ENCODE measurements at places on chromosomes 4 and X.

DNA sequence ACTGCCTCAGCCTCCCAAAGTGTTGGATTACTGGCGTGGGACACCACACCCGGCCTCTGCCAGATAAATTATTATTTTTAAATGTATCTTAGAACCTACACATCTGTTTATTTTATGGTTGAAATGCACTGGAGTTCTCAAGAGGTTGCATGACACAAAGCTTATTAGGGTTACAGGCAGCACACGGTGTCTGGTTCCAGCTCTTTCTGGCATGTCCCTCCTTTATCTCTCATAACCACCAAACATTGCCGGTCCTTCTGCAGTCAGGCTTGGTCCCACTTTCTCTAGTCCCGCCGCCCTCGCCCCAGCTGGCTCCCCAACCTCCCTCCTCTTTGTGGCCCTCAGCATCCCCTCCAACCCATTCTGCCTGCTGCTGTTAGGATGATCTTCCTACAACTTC lies 39.7 kb upstream of the SPRY1 start:
- no peak for DNase-seq

GRCh38 chr4:143185253-143186107 lies 763 bp downstream of the USP38 start:
- no peak for DNase-seq

DNA sequence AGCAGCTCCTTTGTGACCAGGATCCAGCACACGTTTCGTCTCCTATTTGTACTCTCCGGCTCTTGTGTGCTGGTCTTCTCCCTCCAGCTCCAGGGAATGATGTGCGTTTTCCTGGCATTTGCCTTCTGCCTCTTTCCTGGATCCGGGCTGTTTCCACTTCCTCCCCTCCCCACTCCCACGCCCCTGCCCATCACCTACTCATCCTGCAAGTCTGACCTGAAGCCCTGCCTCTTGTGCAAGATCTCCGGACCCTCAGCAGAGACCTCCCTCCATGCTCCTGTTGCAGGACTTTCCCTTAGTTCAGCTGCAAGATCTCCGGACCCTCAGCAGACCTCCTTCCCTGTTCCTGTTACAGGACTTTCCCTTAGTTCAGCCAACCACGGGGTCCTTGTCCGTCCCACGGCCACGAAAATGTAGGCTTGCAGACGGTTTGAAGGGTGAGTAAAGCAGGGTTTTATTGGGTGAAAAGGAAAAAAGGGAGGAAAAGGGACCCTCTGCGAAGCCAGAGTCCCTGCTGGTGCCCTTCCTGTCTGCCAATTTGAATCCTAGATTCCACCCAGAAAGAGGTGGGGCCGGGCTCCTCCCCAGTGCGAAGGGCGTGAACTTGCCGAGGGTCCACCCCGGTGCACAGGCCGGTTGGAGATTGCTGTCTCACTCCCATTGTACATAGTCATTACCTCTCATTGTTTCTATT lies 74.4 kb upstream of the IRF2 start:
- DNase-seq: no peak

- DNase-seq: no peak
These were observed 84.5 kb downstream of the CD99L2 start for GRCh38 chrX:150813922-150814321.

- DNase-seq: no peak
These were observed 466 bp upstream of the CCNA2 start for GRCh38 chr4:121824171-121824527.

GRCh38 chr4:184265546-184266351 lies 48.1 kb upstream of the ENPP6 start:
- DNase-seq: peak; percentile 54

GRCh38 chrX:44723426-44723825 lies 120.4 kb upstream of the DUSP21 start:
- DNase-seq: no peak

- no peak for DNase-seq
These were observed 813 bp upstream of the APBB2 start for GRCh38 chr4:41215155-41215554.

DNA sequence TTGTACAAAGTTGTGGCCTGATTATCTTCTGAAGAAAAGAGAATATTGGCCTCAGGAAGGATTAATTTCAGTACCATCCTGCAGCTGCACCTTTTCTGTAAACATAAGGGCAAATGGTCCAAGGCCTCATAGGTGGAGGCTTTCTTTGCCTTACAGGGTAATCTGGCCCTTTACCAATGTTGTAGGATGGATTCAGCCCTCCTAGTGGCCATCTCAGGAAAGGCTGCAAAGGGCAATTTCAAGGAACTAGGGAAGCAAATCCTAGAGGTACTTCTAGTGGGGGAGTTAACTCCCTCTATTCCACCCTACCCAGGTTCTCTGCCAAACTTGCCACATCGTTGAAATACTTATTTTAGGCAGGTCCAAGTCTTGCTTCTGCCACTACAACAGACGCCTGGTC lies 57.6 kb downstream of the UGT2B11 start:
- DNase-seq: peak; percentile 6

DNA sequence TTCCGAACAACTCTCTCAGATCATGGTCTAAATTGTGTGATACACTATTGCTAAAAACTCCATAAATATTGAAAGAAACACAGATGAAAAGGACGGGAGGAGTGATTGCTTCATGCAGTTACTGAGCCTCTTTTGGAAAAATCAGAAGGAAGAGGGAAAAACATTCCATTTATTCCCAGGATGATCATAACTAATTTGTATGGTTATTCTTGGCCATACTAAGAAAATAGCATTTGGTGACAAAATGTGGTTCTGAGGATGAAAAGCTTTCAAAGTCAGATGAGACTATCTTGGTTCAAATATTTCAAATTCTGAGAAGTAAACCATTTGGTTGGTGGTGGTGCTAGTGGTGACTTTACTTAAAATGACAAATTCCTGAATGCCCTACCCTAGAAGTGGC lies 305.4 kb upstream of the LDB2 start:
- no peak for DNase-seq

- no peak for DNase-seq
These were observed 17.6 kb downstream of the SLC2A9 start for GRCh38 chr4:10003666-10004065.

DNA sequence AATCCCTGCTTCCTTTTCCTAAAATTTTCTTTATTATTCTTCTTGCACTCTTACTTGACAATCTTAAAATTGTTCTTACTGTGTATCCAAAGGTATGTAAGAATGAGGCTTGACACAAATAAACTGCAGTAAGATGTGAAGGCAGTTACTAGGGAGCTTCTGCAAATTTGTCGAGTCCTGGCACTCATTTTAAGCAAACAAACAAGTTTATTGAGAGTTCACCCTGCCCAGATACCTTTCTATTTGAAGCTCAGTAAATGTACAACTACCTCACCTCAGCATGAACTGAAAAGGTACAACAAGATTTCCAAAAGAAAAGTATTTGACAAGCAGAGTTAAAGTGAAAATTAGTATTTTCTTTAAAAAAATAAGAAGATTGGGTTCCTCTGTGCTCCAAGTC lies 13.3 kb upstream of the SYTL4 start:
- DNase-seq: no peak

- no peak for DNase-seq
These were observed 109.2 kb downstream of the FHDC1 start for GRCh38 chr4:153045111-153045982.

- no peak for DNase-seq
These were observed 510.6 kb upstream of the DIPK2B start for GRCh38 chrX:45711231-45711630.

DNA sequence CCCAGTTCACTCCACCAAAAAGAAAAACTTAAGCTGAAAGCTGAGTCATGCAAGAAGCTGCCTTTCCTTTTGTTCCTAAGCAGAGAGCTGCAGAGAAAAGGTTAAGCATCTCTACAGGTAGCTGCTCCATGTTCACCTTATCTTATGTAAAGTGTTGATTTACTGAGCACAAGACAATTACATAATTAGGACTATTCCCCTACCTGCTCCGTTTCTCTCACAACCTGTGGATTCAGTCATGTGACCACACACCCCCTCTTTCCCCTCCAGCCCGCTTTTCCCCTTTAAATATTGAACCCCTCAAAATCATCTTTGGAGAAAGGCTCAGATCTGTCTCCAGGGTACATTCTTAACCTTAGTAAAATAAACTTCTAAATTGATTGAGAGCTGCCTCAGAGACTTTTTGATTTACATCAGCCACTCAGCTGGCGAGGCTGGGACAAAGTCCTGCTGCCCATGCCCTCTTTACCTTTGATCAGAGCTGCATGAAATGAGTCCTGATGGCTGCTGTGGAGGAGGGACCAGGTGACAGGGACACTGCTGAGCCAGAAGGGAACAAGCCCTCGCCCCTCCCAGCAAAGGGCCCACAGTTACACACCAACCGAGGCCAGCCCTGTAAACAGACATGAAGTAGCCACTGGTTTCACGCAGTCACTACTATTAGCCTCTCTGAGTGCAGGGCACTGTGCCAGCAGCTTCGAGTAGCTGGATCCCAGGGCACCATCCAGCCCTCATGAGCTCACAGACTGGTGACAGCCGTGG lies 53.9 kb upstream of the C4orf50 start:
- no peak for DNase-seq

DNA sequence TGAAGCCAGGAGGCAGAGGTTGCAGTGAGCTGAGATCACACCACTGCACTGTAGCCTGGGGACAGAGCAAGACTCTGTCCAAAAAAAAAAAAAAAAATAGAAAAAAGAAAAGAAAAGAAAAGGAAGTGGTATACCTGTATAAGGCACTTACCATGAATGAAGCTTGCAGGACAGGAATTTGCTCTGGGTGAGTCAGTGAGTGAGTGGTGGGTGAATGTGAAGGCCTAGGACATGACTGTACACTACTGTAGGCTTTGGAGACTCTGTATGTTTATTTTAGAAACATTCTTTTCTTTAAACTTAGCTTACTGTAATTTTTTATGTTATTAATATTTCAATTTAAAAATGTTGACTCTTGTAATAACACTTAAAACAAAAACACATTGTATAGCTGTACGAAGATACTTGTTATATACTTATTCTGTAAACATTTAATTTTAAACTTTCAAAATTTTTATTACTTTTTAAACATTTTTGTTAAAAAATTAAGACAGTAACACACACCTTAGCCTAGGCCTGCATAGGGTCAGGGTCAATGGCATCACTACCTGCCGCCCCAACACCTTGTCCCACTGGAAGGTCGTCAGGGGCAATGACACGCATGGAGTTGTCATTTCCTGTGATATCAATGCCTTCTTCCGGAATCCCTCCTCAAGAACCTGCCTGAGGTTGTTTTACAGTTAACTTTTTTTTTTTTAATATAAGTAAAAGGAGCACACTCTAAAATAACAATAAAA lies 78.7 kb downstream of the CLNK start:
- DNase-seq: peak; percentile 72

- DNase-seq: peak; percentile 6
These were observed 41.4 kb downstream of the GUCY2F start for GRCh38 chrX:109440475-109440874.

GRCh38 chr4:6492027-6492590 lies 19.7 kb upstream of the PPP2R2C start:
- DNase-seq: no peak

DNA sequence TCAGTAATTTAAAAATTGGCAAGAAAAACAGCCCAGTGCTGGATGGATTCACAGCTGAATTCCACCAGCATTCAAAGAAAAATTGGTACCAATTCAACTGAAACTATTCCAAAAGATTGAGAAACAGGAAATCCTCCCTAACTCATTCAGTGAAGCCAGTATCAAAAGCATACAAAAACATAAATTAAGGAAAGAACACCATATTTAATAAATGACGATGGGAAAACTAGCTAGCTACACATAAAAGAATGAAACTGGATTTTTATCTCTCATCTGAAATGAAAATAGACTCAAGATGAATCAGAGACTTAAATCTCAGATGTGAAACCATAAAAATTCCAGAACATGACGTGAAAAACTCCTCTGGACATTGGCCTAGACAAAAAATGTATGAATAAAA lies 516.8 kb upstream of the SPANXN1 start:
- DNase-seq: no peak

- DNase-seq: peak; percentile 52
These were observed 6.2 kb upstream of the DCTD start for GRCh38 chr4:182923366-182923765.

DNA sequence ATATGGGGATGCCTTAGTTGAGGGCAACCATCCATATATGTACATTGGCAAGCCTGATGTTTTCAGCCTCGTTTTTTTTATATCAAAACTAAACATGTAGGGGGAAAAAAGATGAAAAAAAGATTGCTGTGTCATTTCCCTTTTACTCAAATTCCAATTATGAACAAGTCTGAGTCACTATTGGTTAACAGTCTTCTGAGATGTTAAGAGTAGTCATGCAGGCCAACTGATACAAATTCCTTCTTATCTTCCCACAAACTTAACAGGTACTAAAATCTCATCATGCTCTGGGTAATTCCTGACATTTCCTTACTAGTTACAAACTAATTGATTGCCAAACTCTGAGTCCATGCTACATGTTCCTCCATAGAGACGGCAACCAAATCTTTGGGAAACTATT lies 222.1 kb downstream of the FRMPD4 start:
- DNase-seq: peak; percentile 79

DNA sequence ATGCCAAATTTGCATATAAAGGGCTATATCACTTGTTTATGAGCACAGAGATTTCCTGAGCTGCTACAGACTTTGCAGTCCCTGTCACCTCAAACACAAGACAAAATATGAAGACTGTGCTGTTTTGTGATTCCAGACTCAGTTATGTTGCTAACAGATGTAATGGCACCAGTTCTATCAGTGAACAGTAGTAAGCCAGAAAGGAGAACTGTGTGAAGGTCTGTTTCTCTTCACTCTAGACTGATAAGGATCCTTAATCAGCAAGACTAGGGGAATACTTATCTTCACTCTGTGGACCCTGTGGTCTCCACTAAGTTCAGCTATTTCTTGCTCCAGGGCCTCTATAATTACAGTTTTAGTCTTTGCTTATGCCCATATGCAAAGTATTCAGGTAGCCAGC lies 82.7 kb downstream of the ANXA5 start:
- DNase-seq: no peak

DNA sequence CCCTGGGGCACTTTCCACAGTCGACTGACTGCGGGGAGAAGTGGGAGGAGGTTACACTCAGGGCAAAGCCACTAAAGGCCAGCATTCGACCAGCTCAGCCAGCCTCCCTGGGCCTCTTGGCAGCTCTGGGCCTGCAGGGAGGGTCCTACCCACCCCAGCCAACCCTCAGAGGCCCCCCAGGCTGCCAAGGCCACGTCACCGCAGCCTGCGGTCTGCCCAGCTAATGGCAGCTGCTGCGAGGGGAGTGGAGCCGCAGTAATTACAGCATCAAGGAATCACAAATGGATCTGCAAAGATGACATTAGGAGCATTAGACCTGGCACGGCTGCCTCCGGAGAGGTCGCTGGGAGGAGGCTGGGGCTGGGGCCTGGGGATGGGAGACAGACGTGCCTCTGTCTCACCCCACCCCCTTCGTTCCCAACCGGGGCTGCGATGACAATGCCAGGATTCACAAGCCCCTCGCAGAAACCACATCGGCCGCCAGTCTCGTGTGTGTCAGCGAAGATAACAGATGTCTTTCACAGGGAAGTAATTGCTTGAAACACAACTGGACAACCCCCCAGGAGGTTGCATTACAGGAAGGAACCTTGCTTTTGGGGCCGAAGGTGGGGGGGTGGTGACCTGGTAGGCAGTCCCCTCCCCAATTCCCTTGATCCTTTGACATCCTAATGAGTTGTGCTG lies 367.6 kb downstream of the BCOR start:
- DNase-seq: no peak

Data from amniotic epithelial cell (primary cell).